ENCODE measurements at places on chromosomes 4 and X. TPM values are rescaled to one million over a fixed set of nuclear protein-coding genes. Genes with fewer than 3 reads are reported as not detected.
A peak's percentile ranks its signal among the peaks of the same experiment; 100 is the strongest.

DNA sequence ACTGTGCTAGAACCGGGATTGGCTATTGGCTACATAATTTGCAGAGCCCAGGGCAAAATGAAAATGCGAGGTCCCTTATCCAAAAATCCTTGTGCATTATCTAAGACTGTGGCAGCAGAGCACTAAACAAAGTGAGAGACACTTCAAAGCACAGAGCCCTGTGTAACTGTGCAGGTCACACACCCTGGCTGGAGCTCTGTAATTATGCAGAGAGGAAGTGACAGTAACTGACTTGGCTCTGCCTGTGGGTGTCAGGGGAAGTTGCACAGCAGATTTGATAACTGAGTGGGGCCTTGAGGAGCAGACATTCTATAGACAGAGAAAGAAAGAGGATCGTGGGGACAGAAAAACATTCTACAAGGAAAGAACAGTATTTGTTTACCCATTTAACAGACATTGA, 173.5 kb upstream of the FMR1 start:
- DNase-seq, result no peak

DNA sequence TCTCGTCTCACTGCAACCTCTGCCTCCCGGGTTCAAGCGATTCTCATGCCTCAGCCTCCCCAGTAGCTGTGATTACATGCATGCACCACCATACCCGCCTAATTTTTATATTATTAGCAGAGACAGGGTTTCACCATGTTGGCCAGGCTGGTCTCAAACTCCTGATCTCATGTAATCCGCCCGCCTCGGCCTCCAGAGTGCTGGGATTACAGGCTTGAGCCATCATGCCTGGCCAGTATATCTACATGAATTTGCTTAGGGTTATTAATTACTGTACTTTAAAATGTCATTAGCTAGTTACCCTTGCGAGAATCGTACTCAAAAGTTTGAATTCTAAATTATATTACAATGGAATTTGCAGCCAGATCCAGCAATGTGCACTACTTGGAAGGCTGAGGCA, 8.9 kb downstream of the CPEB2 start:
- DNase-seq, result no peak

- peak; percentile 67 for DNase-seq
Observed at GRCh38 chrX:46649421-46650260, 76.1 kb downstream of the CHST7 start.

DNA sequence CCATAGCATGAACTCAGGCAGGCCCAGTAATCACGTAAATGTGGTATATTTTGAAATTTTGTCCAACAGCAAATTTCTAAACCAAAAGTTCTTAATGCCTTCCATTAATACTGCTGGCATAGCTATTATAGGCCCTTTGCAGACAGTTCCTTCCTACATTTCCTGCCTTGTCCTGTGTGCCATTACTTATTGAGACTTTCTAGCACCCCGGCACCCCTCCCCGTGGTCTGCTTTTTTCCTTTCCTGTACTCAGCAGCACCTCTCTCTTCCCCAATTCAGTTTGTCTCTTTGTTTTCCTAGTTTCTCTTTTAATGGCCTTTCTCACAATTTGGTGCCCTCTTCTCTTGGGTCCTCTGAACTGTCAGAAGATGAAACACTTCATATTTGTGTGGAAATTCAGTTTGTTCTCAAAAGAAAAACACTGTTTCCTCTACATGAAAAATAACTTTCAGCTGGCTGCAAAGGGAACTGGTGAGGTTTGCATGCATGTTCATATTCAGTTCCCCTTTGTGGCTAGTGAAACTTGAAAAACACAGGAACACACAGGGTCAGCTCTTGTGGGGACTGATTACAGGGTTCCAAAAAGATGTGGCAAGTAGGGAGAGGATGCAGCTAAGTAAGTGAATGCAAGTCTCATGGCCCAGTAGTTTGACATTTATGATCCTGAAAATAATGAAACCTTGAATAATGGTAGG, 17.1 kb downstream of the GPR34 start:
- DNase-seq, result no peak

- DNase-seq, result no peak
Observed at GRCh38 chrX:124827258-124827845, 481.0 kb downstream of the SH2D1A start.

DNA sequence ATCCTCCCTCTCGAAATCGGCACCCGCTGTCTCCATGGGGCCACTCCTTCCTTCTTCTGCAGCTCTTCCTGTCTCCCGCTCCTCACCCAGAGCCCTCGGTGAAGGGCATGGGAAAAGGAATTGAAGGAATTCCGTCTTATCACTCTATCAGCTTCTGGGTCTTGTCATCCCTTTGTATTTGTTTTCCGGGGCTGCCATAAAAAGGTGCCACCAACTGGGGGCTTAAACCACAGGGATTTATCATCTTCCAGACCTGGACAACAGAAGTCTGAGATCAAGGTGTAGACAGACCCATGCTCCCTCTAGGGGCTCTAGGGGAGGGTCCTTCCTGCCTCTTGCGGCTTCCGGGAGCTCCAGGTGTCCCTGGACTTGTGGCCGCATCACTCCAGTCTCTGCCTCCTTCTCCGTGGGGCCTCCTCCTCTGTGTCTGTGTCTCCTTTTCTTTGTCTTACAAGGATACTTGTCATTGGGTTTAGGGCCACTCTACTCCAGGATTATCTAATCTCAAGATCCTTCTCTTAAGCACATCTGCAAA, 24.0 kb downstream of the CD99 start:
- no peak for DNase-seq

DNA sequence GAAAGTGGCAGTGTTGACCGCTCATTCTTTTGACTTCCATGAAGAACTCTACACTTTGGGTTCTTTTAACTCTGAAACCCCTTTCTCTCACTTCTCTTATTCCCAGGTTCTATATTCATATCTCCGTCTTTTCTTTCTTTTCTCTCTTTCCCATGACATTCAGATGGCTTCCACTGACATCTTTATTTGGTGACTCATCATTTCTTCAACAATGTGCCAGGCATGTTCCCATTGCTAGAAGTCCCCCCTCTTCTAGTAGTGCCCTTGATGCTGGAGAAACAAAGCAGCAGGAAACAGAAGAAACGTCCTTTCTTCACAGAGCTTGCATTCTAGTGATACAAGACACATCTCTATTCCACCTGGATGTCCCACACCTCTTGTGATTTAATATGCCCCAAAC, 33.3 kb downstream of the PKD2 start:
- no peak for DNase-seq

DNA sequence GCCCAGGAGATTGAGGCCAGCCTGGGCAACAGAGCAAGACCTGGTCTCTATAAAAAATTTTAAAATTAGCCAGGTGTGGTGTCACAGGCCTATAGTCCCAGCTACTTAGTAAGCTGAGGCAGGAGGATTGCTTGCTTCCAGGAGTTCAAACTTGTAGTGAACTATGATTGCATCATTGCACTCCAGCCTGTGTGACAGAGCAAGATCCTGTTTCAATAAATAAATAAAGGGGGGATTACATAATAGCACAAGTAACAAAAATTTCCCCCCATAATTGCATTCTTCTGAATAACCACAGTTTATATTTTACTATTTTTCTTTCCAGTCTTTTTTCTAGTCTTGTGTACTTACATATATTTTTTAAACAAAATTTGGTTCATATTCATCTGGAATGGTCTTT, 135.6 kb downstream of the CHIC2 start:
- DNase-seq, result no peak

DNA sequence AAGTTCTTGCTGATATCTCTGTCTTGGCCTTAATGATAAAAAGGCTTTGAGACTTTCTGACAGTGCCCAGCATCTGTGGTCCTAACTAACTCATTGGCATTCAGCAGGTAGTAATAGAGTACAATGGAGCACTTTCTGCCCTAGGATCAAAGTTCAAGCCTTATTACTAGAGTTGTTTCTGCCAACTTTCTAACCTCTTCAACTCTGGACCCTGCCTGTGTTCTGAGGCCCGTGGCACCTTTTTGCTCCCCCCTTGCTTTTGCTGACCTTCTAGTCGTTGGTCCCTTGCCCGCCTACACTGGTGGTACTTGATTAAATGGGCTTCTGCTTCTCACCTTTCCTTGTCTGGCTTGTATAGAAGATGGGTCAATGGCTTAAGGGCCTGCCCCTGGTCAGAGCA, 126.3 kb downstream of the PPARGC1A start:
- DNase-seq, result no peak

GRCh38 chr4:38065176-38065575, 105.0 kb downstream of the PTTG2 start:
- no peak for DNase-seq

GRCh38 chr4:180280076-180280475, 1963.1 kb upstream of the TENM3 start:
- DNase-seq, result no peak

DNA sequence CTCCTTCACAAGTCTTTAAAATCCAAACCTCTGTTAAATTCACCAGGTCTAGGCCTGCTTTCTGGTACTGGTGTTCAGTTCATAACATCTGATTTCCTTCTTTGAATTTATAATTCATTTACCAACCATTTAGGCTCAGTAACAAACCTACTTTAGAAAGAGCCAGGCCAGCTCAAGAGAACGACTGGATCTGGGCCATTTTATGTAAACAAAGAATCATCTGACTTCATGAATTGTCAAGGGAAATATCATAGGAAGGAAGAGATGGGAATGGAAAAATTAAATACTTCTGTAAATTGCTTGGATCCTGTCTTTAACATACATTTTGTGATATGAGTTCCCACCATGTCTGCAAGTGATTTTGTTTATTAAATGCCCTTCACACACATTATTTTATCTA, 36.5 kb downstream of the DCHS2 start:
- no peak for DNase-seq

- no peak for DNase-seq
Observed at GRCh38 chr4:51943221-51943620, 76.9 kb downstream of the LRRC66 start.

- no peak for DNase-seq
Observed at GRCh38 chrX:42952621-42953020, 174.7 kb upstream of the PPP1R2C start.

DNA sequence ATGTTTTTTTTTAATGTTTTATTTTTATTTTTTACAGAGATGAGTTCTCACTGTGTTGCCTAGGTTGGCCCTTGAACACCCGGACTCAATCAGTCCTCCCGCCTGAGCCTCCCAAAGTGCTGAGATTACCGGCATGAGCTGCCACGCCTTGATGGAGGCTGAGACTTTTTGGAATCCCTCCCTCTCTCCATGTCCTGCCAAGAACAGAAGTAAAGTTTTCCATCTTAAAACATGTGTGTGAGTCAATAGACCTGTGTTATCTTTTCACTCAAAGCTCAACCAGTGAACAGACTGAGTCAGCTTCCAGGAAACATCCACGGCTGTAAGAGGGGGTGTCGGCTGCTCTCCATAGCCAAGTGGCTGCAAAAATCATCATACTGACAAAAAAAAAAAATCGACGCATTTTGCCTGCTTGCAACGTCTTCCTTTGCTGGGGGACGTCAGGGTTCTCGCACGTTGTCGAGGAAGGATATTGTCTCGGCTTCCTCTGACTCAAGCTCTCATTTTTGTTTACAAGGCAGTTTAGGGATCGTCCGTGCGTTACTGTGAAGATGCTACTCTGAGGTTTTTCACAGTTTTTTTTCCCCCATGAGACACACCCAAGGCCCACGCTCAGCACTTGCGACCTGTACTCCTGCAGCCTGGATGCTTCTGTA, 10.0 kb upstream of the ASMTL start:
- DNase-seq, result peak; percentile 40

DNA sequence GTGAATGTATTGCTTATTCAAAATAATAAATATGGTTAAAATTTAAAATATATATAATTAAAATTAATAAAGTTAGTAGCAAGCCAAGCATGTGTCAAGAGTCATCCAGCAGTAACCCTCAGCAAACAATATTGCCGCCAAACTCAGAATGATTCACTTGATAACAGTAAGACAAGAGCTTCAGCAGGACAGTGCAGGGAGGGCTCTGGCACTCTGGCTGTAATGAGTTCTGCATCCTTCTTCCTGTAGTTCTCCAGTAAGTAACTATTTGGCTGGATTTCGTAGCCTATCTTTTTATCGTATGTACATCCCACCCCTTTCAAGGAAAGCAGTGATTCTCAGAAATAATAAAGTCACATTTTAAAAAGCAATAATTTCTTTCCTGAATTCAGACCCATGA, 17.6 kb downstream of the OTUD6A start:
- DNase-seq, result no peak

DNA sequence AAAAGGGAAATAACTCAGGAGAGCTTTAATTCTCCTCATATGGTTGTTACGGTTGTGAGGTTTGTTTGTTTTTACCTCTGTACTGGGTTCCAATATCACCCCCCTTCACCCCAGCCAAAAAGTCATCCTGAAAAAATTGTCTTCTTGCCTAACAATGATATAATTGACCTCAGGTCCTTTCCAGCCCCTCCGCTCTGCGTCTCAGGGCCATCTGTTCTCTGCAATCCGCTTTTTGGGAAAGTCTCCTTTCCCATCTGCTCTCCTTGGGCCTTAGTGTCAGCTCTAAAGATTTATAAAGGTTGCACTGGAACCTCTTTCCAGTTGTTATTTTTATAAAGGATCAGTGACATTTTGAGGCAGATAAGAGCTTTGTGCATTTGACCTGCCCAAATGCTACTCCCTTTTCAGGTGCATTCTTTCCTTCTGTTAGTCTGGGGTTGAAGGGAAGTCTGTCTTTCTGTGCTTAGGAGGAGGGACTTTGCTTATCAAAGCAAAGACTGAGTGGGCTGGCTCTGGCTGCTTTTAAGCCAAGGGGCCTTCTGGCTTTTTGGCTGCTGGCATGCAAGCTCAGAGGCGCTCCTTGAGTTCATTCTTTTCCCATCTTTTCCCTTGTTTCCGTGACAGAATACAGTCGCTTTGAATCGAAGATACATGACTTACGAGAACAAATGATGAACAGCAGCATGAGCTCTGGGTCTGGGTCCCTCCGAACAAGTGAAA, 34.1 kb downstream of the DLG3 start:
- DNase-seq, result no peak

GRCh38 chrX:84993150-84993549, 10.5 kb upstream of the APOOL start:
- DNase-seq, result no peak

DNA sequence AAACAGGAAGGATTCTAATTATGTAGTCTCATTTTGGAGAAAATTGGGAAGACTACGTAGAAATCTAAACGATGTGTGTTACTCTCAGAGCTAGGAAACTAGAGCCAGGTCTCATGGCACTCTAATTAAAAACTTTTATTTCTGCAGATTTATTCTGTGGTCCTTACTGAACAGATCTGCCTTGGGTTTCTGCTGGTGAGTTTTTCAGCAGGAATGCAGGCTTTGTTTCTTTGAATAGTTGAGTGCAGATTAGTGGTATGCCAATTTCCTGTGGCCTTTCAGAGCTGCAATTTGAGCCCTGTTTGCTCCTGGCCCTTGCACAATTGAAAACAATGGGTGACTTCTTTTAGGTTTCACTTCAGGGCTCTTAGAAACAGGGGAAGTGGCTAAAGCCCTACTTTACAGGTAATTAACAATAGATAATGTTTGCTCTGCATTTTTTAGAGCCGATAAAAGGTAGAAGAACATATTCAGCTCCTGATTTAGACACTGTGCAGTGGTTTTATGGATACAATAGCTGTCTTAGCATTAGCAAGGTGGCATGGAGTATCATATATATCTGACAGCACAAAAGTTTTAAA, 21.8 kb downstream of the SPRY1 start:
- DNase-seq, result peak; percentile 85

The TRPC3 gene
- total RNA-seq, result not detected

The RS1 gene
- total RNA-seq, result not detected

The SORBS2 gene
- 143 TPM for total RNA-seq

The UGDH gene
- total RNA-seq, result 28.2 TPM

The RAB9B gene
- 0.65 TPM for total RNA-seq

The NHSL2 gene
- total RNA-seq, result 19.2 TPM

The PRDM8 gene
- total RNA-seq, result 1.2 TPM

The NRK gene
- total RNA-seq, result under 0.01 TPM

The S100P gene
- total RNA-seq, result 0.40 TPM
